ENCODE measurements at places on chromosomes 6 and 20. TPM values are rescaled to one million over a fixed set of nuclear protein-coding genes. Genes with fewer than 3 reads are reported as not detected.

GRCh38 chr6:24919056-24919892, 16.5 kb downstream of the RIPOR2 start:
- DNase-seq, result peak; percentile 78
- peak overlapping the region; percentile 67 for H3K4me3 ChIP-seq
- peaks cover 26% of the 10 kb centered on the region for H3K36me3 ChIP-seq
- H3K4me1 ChIP-seq, result peaks cover 71% of the 10 kb centered on the region

DNA sequence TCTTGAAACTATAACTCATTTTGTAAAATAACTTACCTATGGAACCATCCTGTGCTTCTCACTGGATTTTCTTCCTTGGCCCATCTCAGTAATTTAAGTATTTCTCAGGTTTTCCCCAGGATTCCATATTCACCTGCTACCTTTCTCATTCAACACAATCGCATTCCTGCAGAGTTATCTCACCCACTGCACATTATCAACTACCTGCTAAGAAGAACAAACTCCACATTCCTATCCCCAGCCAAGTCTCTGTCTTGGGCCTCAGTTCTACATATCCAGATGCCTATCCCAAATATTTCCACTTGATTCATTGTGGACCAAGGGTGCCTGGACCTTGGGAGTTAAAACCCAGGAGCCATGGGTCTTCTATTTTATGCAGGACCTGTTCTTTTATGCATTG, 60.2 kb upstream of the KCNQ5 start:
- H3K4me3 ChIP-seq, result no peak overlapping the region
- DNase-seq, result no peak
- no peaks in the 10 kb centered on the region for H3K27me3 ChIP-seq
- no peak overlapping the region for H3K27ac ChIP-seq
- no peaks in the 10 kb centered on the region for H3K4me1 ChIP-seq
- H3K36me3 ChIP-seq, result no peaks in the 10 kb centered on the region

DNA sequence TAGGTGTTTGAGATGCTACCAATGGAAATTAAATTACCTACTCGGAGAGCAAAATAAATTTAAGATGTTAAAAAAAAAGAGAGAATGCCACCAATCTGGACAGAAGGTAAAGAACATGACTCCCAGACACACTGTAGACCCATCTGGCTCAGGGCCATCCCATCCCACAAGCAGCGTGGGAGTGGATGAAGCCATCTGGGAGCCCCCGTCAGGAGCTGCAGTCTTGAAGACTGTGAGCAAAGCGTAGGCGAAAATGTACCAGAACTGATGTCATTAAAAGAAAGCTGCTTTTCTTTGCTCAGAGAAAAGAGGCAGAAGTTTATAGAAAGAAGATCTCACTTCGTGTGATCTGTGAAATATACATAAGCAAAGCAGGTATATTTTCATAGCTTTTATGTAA, 815.7 kb downstream of the QKI start:
- DNase-seq, result no peak
- H3K4me1 ChIP-seq, result no peaks in the 10 kb centered on the region
- no peaks in the 10 kb centered on the region for H3K27me3 ChIP-seq
- no peaks in the 10 kb centered on the region for H3K36me3 ChIP-seq
- no peak overlapping the region for H3K27ac ChIP-seq
- H3K4me3 ChIP-seq, result no peak overlapping the region

GRCh38 chr6:11808054-11808453, 29.5 kb upstream of the ADTRP start:
- peaks cover 24% of the 10 kb centered on the region for H3K4me1 ChIP-seq
- no peak overlapping the region for H3K27ac ChIP-seq
- no peaks in the 10 kb centered on the region for H3K27me3 ChIP-seq
- no peak for DNase-seq
- no peaks in the 10 kb centered on the region for H3K36me3 ChIP-seq
- H3K4me3 ChIP-seq, result no peak overlapping the region

DNA sequence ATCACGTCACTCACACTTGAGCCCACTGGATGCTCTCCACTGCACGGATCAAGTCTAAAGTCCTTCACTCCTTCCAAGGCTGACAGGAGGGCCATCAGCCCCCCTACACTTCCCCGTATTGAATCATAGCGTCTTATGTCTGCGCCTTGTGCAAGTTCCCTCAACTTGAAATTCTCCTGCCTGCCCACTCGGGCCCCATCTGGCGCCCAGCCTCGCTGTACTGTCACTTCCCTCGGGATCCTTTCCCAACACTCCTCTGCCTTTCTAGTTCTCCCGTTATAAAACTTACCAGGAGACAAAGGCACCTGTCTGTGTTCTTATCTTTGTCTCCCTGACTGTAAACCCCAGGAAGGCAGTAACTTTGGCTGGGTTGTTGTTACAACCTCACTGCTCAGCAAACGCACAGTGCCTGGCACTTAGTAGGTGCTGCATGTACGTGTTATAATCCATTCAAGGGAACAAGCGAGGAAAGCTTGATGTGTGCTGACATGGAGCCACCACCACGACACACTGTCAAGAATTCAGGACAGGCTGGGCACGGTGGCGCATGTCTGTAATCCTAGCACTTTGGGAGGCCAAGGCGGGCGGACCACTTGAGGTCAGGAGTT, 33.8 kb upstream of the ZFAND3 start:
- H3K4me1 ChIP-seq, result peaks cover 14% of the 10 kb centered on the region
- H3K36me3 ChIP-seq, result no peaks in the 10 kb centered on the region
- no peak overlapping the region for H3K27ac ChIP-seq
- peaks cover 43% of the 10 kb centered on the region for H3K27me3 ChIP-seq

DNA sequence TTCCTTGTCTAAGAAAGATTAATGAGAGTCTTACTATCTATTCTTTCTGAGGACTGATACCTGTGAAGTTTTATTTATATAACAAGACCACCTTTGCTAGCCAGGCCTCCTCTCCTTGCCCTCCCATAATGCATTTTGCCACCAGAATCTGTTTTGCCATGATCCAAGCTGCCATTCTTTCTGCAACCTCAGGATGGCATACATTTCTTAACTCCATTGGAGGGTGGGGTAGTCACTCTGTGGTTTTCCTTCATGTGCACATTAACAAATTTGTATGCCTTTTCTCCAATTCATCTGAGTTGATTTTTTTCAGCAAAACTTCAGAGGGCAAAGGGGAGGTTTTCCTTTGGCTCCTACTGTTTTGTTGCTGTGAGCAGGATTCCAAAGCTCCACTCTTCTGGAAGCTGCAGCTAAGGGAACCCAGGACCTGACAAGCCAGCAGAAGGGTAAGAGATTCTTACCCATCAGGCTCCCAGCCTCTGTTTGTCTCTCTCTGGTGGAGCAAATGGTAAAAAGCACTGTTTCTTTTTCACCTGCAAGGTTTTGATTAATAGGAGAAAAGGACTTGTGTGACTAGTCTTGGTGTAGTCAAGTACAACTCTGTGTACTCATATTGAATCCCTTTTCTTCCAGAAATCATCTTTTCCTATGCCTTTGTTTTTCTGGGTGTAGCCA, 26.2 kb upstream of the ENPP4 start:
- no peaks in the 10 kb centered on the region for H3K27me3 ChIP-seq
- H3K36me3 ChIP-seq, result no peaks in the 10 kb centered on the region
- H3K4me3 ChIP-seq, result no peak overlapping the region
- no peak for DNase-seq
- H3K27ac ChIP-seq, result no peak overlapping the region
- no peaks in the 10 kb centered on the region for H3K4me1 ChIP-seq

GRCh38 chr6:155309150-155309549, 5.1 kb downstream of the TFB1M start:
- no peaks in the 10 kb centered on the region for H3K27me3 ChIP-seq

DNA sequence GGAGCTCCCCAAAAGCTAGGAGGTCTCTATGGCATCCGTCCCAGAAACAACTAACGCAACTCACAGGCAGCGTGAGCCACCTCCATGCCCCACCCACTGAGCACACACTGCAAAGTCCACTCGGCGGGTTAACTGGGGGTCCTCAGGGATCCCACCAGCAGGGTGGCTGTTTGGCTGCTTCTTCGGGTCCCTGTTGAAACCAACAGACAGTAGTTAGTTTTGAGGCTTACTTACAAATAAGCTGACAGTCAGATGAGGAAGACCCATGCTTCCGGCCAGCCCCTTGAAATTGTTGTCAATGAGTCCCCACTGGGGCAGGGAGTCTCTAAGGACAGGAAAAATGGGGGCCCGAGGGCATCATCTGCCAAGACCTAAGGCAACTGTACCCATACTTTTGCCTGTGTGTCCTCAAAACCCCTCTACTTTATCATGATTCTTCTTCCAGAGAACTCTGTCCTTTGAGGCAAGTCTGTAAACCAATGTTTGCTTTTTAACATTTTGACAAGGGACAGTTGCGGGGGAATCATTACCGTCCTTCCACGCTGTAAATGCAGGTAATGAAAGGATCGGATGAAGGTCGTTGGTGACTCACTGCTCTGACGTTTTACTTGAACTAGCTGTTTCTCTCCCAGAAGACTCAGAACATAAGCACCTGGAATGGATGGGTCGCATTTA, 2.2 kb upstream of the PCK1 start:
- H3K27me3 ChIP-seq, result peaks cover 4% of the 10 kb centered on the region
- no peaks in the 10 kb centered on the region for H3K36me3 ChIP-seq
- DNase-seq, result no peak
- H3K4me3 ChIP-seq, result no peak overlapping the region
- no peak overlapping the region for H3K27ac ChIP-seq

GRCh38 chr6:3379482-3380060, 77.3 kb downstream of the SLC22A23 start:
- H3K36me3 ChIP-seq, result no peaks in the 10 kb centered on the region
- H3K27ac ChIP-seq, result no peak overlapping the region
- peaks cover 4% of the 10 kb centered on the region for H3K4me1 ChIP-seq
- peaks cover 10% of the 10 kb centered on the region for H3K27me3 ChIP-seq

DNA sequence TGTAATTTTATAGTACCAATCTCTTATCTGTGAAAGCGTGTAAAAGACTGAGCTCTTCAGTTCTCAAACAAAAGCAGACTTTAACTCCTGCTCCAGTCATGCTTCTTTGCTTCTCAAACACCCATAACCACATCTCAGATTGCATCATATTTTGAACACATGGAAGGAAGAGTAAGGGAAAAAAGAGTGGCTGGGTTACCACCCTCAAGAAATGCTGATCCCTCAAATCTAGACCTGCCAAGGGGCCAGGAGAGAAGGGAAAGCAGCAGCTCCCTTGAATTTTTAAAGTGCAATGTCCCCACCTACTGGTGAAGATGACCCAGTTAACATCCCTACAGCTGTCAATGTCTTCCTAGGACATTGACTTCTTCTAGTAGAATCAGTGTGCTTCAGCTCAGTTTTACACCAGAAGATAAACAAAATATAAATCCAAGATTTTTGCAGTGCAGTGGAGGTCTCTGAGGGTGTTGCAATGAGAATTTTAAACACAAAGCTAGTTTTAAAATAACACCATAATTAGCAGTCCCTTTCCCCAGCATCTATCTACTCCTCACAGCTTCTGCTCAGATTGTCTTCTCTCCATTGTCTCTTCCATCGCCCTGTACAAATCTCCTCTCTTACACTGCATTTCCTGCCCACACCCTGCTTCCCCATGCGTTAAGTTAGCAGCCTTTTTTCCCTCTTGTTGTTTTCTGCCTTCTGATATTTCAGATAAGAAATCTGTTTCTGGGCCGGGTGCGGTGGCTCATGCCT, 22.6 kb upstream of the HLA-DQB2 start:
- no peak overlapping the region for H3K4me3 ChIP-seq
- H3K36me3 ChIP-seq, result no peaks in the 10 kb centered on the region
- peaks cover 58% of the 10 kb centered on the region for H3K27me3 ChIP-seq
- no peak overlapping the region for H3K27ac ChIP-seq
- peak; percentile 81 for DNase-seq
- H3K4me1 ChIP-seq, result no peaks in the 10 kb centered on the region

GRCh38 chr6:20173833-20174792, 38.2 kb downstream of the MBOAT1 start:
- DNase-seq, result no peak
- H3K27ac ChIP-seq, result peak overlapping the region; percentile 46
- H3K4me1 ChIP-seq, result peaks cover 27% of the 10 kb centered on the region
- H3K27me3 ChIP-seq, result no peaks in the 10 kb centered on the region

GRCh38 chr6:127832381-127832780, 68.5 kb downstream of the THEMIS start:
- H3K4me1 ChIP-seq, result peaks cover 3% of the 10 kb centered on the region
- DNase-seq, result no peak
- no peaks in the 10 kb centered on the region for H3K27me3 ChIP-seq
- H3K27ac ChIP-seq, result no peak overlapping the region
- H3K4me3 ChIP-seq, result no peak overlapping the region

DNA sequence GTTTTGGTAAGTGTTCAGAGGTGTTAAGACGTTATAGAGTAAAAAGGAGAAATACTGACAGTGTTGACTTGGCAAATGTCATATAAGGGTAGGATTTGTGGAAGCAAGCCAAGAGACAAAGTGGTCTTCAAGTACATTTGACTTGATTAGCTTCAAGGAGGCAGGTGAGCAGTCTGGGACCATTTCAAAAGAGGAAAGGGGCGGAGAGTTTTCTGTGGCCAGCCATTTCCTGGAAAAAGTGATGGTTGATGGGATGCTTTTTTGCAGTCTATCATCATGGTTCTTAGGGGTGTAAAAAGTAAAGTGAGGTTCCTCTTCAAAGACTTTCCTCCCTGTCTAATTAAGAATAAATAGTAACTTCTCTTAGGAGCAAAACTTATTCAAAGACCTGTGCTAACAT, 28.7 kb downstream of the FKBP1A start:
- H3K27ac ChIP-seq, result peak overlapping the region; percentile 79
- peak; percentile 86 for DNase-seq
- H3K4me3 ChIP-seq, result peak overlapping the region; percentile 58
- peaks cover 69% of the 10 kb centered on the region for H3K4me1 ChIP-seq
- peaks cover 79% of the 10 kb centered on the region for H3K36me3 ChIP-seq

GRCh38 chr6:43948527-43949485, 178.4 kb downstream of the MRPL14 start:
- H3K36me3 ChIP-seq, result no peaks in the 10 kb centered on the region
- no peak overlapping the region for H3K27ac ChIP-seq
- no peak for DNase-seq
- H3K27me3 ChIP-seq, result peaks cover 1% of the 10 kb centered on the region
- no peak overlapping the region for H3K4me3 ChIP-seq
- no peaks in the 10 kb centered on the region for H3K4me1 ChIP-seq

- H3K4me3 ChIP-seq, result no peak overlapping the region
- H3K36me3 ChIP-seq, result peaks cover 39% of the 10 kb centered on the region
- DNase-seq, result no peak
- H3K27ac ChIP-seq, result no peak overlapping the region
- peaks cover 38% of the 10 kb centered on the region for H3K4me1 ChIP-seq
Measured at GRCh38 chr6:13678255-13678983, 33.2 kb downstream of the RANBP9 start.

GRCh38 chr20:57659517-57660180, 39.4 kb upstream of the ZBP1 start:
- DNase-seq, result no peak
- H3K36me3 ChIP-seq, result no peaks in the 10 kb centered on the region
- H3K4me3 ChIP-seq, result no peak overlapping the region
- peaks cover 8% of the 10 kb centered on the region for H3K4me1 ChIP-seq
- no peak overlapping the region for H3K27ac ChIP-seq

Gene SCRT2
- total RNA-seq, result not detected

Gene POU5F1
- not detected for total RNA-seq

Gene SPEF1
- total RNA-seq, result not detected

Gene UBE2C
- 113 TPM for total RNA-seq

Gene BRPF3
- total RNA-seq, result 20.7 TPM

Gene FYN
- 331 TPM for total RNA-seq

Gene DNMT3B
- 1.1 TPM for total RNA-seq

Gene JAG1
- total RNA-seq, result 1.1 TPM

All from activated CD4-positive, alpha-beta T cell treated with anti-CD3 and anti-CD28 coated beads, Interleukin-2, amount 10 ng/mL, durations not matched to agents 24 days and 14 days (primary cell).